Stimulated activated CD4-positive, alpha-beta T cell treated with anti-CD3 and anti-CD28 coated beads, Interleukin-15, amount 100 ng/mL, for 24 hours (primary cell): ENCODE measurements at places on chromosomes 5 and 9.

DNA sequence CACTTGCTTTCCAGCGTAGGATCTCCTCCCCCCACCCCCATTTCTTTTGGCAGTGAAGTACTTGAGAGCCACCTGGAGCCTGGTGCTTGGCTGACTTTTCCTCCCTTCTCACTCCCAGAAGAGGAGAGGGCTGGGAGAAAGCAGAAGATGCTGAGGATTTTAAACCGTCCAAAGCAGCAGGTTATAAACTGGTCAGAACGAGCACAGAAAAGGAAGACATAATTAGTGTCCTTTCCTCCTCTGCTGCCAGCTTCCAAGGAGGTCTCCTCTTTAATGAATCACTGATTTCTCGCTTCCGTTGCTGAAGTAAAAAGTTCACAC is 563 bp upstream of the FGF10 start:
- DNase-seq: no peak

DNA sequence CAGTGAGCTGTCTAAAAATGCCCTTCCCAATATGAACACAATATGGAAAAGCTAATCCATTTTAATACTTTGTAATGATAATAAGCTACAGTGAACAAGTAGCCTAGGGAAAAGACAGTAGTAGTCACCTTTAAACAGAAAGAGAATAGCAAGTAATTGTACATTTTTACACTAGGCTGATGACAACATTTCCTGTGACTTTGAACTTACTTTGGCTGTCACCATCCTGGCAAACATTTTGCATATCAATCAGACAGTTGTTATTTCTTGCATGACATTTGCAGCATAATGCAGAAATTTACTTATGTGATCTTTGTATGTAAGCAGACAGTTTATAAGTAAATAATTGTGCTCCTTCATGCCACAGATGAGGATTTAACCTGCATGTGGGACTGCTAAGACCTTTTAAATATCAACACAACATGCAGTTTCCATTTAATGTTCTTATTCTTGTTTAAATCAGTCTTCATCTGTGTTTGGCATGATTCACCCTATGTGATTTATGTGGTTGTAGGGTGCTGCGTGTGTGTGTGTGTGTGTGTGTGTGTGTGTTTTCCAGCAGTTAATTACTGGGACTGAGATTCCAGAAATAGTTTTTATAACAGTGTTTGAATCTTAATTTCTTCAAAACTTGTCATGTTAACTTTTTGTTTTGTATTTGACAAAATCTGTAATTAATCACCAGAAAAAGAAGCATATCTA is 997.1 kb upstream of the ARRDC3 start:
- DNase-seq: no peak

DNA sequence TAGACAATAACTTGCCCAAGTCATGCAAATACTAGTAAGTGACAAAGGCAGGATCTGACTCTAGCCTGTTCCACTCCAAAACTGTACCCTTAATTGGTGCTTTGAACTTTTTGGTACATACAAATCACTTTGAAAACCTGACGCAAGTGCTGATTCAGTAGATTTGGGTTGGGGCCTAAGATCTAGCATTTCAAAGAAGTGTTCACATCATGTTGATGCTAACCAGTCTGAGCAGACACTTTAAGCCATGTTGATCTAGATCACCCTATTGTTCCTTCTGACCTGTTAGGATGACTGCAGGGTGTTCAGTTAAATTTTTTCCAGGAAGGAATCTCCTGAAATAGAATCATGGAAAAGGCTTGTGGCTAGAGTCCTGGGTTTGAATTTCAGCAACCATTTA is 57.7 kb upstream of the CPEB4 start:
- DNase-seq: no peak

DNA sequence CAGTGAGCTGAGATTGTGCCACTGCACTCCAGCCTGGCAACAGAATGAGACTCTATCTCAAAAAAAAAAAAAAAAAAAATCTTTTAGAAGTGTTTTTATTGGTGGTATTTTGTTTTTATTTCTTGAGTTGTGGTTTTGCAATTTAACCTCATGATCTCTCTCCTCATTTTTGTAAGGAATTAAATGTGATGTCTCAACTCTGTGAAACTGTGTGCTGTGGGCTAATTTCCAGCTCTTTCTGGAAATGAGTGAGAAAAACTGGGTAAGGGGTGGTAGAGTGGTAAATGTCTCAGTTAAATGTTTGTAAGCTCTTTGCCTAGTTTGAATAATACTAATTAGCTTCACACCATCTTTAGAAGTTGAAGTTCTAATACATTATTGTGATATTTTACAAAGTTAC is 29.0 kb downstream of the ACO1 start:
- no peak for DNase-seq

DNA sequence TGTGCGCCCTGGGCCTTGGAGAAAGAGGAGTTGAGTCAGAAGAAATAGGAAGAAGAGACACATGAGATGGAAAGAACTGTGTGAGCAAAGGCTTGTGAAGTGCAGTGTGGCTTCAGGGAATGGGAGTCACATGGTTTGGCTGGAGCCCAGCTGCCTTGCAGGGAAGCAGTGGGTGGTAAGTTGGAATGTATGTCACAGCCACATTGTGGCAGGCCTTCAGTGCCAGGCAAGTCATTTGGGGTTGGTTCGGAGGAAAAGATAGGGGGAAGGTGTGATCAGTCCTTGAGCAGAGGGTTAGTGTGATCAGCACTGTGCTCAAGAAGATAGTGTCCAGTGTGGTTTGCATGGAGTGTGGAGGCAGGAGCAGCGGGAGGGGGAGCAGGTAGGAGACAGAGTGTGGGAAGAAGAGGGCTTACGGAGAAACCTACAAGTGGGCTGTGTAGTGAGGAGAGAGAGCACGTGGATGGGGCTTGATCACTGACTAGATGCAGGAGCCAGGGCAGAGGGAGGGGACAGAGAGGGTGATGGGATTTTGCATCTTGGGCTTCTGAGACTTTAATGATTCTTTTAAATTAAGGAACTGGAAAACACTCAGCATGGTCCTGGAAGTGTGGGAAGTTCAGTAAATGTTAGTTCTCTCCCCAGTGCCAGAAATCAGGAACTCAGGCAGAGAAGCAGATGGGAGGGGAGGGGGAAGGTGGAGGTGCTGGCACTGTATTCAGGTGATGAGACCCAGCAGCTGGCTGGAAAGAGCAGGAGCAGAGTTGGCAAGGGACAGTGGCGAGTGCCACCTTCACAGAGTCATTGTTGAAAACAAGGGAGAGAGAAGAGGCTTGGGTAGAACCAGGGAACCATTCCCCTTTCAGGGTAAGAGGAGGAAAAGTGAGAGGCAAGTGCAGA is 46.6 kb downstream of the ARHGAP26 start:
- DNase-seq: no peak

DNA sequence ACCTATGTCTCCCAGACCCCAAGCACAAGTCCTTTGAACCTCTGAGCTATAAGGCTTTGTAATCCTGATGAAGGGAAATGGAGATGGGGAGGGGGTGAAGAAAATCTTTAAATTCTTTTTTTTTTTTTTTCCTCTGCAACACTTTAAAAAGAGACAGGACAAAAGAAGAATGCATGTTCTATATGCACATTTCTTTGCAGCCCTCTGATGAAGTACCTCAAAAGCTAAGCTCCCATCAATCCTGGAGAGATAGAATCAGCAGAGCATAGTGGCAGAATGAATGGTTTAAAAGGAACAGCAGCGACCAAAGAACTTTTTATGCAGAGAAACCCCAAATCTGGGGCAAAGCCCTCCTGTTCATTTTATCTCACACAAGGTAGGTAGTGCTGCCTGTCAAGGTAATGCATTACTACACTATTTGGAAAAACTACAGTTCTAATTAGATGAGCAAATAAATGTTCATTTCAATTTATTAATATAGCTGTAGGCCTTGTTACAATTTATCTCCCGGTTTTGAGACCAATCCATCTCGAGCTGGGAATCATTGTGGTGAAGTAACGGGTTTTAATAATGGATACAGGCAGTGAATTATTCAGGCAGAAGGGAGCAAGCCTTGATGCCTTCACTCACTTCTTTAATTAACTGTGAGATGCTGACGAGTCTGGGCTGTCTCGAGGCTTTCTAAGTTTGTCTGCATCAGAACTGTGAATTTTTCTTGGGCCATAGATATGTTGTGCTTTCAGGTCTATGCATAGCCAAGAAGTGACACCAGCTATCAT is 173.5 kb upstream of the ZNF608 start:
- DNase-seq: no peak

DNA sequence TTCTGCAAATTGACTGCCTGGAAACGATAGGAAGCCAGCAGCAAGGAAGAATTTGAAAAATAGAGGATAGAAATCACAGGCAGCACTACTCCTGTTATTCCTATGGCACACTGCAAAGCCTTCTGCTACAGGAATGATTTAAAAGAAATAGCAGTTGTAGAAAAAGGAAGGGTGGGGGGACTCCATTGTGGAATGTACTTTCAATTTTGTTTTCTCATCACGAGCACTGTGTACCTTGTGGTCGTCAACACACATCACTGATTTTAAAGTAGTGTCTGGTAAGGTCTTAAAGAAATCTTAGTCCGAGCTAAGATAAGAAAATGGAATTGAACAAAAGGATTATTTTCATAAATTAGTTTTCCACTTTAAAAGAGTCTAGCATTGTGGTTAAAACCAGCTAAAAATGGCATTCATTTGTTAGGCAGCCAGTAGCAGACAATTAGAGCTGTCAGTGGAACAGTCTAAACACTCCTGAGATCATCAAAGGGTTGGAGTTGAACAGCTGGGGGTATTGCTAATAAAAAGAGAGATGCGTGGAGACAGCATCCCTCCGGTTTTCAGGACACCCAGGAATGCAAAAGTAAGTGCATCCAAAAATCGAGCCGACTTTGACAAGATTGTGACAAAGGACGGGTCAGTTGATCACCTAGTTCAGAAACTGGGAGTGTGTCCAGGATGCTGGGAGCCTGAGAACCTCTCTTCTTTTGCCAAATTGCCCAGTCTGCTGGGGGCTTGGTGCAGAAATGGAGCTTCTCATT is 97.8 kb upstream of the WWC1 start:
- no peak for DNase-seq

- no peak for DNase-seq
Observed at GRCh38 chr5:146588331-146589027, 72.5 kb upstream of the GPR151 start.
